Activated CD8-positive, alpha-beta memory T cell treated with anti-CD3 and anti-CD28 coated beads for 48 hours (primary cell): ENCODE measurements at places on chromosomes 1 and 21.

DNA sequence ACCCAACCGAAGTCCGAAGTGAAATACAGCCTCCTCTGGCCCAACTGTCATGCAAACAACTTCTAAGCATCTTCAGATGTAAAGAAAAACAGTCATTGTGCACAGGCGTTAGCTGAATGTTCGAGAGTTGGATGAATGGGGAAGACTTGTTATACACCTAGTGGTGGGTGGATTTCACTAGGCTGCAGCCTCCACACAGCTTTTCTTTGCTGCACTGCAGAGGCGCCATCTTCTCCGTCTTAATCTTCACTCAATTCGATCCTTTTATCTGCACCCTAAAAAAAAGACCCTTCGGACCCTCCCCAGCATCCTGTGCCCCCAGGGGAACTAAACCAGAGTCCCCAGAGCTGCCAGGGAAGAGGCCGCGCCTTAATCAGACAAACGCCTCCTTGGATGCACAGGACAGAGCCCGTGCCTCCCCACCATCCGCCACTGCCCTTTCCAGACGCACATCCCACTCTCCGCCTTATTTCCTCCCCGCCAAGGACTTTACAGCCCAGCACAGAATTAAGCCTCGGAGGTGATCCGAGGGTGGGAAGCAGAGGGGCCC is 1.4 kb downstream of the APP start:
- DNase-seq, result no peak

- DNase-seq, result no peak
Observed at GRCh38 chr1:12462586-12462985, 155.4 kb downstream of the DHRS3 start.

GRCh38 chr1:66696771-66697170 is 55.5 kb upstream of the DYNLT5 start:
- DNase-seq, result no peak

- no peak for DNase-seq
Observed at GRCh38 chr21:37974081-37974480, 57.8 kb upstream of the KCNJ6 start.

DNA sequence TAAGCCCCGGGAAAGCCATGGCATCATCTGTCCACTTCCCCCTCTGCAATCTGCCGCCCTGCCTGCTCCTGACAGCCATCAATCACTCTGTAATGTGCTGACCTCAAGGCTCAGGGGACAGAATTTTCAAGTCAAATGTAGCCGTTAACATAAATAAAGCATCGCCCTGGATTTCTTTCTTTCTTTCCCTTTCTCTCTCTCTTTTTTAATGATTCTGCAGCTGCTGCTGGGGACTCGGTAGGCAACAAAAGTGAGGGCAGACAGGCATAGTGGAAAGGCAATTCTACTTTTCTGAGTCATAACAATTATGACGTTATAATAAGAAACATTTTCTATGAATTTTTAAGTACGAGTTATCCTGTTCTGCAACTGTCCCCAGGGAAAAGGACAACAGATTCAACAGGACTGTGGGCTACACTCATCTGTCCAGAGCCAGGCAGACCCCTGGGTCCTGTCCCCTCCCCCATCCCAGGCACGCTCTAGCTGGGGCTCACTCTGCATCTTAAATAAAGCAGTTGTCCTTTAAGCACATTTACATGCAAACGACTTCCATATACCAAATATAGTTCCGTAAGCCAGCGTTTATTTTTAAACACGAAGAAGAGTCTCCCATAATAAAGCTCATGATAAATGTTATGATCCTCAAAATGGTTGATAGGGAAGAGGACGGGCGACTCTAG is 78.7 kb downstream of the SSBP3 start:
- no peak for DNase-seq

GRCh38 chr1:59815892-59816291 is 1.1 kb downstream of the HOOK1 start:
- DNase-seq, result no peak

DNA sequence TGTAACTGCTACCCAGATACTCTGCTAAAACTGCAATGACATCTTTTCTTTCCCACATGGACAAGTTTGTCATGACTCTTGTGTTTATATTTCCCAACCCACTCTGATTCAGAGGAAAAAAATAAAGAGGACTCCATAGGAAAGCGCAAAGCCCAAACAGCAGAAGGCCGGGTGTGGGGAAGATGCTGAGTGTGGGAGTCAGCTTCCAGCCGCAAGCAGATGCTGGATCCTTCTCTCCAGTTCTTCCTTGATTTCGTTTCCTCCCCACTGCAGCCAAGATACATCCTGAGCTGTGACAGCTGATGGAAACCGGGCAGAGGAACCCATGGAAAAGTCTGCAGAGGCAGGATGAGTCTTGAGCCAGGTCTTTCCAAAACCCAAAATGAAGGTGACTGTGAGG is 498.2 kb downstream of the PLPP3 start:
- DNase-seq, result no peak

- no peak for DNase-seq
Observed at GRCh38 chr1:92478393-92478792, 8.3 kb downstream of the GFI1 start.

GRCh38 chr1:119964673-119965363 is 68.5 kb upstream of the ADAM30 start:
- DNase-seq, result no peak

- no peak for DNase-seq
Observed at GRCh38 chr1:100265562-100265930, 470 bp upstream of the RTCA start.

DNA sequence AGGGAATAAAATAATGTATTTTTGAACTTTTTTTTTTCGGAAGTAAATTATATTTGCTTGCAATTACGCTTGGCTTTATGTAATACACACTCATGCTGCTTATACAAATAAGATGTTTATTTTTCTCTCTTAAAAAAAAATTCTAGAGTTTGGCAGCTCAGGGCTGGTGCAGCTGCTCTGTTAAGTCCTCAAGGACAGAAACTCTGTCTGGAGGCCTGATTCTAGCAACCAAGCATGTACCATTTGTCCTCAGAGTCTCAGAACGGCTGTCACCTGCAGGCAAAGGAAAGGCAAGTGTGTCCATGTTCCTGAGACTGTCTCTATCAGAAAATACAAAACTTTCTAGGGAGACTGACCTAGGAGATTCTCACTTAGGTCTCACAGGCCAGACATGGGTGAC is 23.2 kb upstream of the CLDN17 start:
- no peak for DNase-seq

DNA sequence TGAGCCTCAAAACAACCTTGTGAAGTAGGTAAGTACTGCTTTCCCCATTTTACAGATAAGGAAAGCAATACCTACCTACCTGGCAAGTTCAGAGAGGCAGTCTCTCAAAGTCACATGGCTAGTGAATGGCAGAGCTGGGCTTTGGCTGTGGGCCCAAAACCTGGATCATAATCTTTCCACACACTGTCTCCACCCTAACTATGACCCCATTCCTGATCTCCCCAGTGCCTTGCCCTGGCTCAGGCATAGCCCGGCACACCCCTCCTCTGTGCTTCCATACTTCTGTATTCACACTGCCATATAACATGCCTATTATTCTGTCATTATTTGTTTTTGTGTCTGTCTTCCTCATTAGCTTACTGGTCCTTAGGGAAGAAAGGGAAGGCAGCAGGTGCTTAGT is 15.9 kb downstream of the GNG12 start:
- DNase-seq, result no peak

- DNase-seq, result no peak
Observed at GRCh38 chr21:16287046-16287445, 557.3 kb downstream of the USP25 start.

DNA sequence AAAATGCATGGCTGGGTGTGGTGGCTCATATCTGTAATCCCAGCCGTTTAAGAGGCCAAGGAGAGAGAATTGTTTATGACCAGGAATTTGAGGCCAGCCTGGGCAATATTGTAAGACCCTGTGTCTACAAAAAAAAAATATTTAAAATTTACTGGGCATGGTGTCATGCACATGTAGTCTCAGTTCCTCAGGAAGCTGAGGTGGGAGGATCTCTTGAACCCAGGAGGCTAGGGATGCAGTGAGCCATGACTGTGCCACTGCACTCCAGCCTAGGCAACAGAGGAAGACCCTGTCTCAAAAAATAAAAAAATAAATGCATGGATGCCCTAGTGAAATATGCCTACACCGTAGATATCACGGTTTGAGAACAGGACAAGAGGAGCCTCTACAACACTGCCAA is 1331.2 kb upstream of the B3GALT2 start:
- no peak for DNase-seq

- no peak for DNase-seq
Observed at GRCh38 chr1:22127731-22128130, 15.2 kb downstream of the WNT4 start.

DNA sequence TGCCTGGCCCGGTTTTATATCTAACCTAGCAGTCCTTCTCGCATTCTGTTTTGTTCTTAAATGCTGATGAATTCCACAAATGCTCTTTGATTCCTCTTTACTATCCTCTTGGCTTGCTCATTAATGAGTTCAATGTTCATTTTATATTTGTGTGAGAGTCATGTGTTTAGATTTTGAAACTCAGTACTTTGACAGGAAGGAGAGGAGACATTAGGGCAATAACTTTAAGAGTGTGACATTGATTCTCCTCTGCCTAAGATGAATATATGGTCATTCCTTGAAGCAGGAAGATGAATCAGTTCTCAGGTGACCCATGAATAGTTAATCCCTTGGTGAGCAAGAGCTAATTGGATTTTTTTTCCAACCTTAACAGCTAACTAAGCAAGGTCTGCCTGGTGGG is 84.1 kb downstream of the MRPS6 start:
- DNase-seq, result no peak

DNA sequence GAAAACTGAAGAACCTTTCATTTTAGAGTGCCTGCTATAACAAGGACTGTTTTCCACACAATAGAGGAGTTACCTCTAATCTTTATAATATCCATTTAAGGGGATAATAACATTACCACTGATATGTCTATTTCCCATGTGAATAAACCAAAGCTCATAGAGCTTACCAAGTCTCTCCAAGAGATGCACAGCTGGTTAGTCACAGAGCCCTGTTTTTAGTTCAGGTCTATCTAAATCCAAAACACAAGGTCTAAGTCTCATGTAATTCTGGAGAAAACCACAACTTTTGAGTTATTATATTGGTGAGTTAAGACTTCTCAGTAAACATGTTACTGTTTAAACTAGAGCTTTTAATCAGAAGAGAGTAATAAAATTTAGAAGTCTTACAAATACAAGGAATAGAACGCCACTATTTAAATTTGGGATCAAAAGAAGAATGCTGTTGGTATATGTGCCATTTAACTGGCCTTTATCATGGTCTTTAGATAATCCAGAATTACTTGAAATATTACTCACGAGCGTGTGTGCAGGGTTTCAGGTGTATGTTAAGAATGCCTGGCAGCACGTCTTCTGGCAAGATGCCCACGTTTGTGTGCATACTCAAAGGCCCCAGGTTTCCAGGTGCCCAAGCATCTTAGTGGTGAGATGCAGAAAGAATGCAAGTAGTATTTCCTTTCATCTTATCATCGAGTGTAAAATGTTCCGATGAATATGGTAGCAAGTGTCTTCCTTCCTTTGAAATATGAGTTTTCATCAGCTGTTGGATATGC is 190.6 kb downstream of the FMN2 start:
- DNase-seq, result no peak

- no peak for DNase-seq
Observed at GRCh38 chr1:96357141-96357765, 364.3 kb upstream of the PTBP2 start.

DNA sequence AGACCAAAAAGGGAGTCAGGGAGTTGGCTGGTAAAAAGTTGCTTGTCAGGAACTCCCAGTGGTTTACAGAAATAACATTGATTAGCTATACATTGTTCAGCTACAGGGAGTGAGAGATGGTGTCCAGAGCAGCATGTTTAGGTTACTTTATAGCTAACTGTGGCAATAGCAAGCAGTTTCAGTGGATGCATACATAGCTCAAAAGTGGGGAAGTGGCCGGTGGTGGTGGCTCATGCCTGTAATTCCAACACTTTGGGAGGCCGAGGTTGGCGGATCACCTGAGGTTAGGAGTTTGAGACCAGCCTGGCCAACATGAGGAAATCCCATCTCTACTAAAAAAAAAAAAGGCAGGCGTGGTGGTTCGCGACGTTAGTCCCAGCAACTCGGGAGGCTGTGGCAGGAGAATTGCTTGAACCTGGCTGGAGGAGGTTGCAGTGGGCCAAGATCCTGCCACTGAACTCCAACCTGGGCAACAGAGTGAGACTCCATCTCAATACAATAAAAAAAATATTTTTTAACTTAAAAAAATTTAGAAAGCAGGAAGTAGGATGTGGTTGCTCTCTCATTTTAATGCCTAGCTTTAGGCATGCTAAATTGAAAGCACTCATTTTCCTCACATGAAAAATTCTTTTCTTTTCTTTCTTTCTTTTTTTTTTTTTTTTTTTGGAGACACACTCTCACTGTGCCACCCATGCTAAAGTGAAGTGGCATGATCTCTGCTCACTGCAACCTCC is 109.7 kb downstream of the PPIAL4G start:
- no peak for DNase-seq

DNA sequence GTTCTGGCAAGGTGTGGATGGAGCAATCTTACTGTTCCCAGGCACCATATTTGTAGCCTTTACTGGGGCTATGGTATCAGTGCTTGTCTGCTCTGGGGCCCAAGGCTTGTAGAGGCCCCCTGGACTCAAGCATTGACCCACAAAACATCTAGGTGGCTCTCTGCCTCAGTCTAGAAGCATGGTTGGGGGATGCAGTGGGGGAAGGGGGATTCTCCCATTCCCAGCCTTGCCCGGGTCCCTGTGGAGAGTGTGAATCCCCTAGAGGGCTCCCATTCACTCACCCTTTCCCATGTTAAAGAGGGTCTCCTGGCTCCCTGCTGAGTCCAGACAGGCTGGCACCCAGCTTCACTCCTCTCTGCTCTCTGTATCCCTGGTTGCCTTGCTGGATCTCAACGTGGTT is 28.2 kb upstream of the DIRAS3 start:
- DNase-seq, result no peak

DNA sequence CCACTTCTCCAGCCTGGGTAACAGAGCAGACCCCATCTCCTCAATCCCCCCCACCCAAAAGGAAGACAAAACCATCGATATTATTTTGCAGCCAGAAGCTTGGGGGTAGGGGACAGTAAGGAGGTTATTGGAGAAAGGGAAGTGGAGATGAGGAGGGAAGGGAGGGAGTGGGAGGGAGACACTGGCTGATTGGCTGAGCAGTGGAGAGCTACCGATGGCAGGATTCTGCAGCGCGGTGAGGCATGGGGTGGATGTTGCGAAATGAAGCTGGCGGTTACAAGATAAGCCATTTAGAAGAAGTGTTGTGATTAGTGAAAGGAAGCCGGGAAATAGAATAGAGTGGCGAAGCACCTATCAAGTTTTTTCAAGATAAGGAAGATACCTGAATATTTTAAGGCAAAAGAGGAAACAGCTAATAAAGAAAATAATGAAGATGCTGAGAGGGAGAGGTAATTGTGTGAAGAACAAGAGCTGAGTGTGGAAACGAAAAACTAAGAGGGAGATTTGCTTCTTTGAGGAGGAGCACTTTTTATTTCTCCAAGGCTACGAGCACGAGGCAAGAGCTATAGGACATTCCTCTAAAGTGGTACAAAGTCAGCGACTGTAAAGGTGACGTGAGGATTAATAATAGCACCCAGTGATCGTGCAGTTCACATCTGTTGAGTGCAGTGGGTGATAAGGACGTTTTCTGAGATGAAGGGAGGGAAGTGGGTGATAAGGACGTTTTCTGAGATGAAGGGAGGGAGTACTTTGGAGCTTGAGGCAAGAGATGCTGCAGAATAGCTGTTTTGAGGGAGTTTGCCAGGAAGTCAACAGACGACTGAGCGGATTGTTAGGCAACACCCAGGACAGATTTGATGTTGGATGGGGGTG is 103.2 kb upstream of the KIF26B start:
- no peak for DNase-seq
